ENCODE measurements at places on chromosomes 12 and 14.
A peak's percentile ranks its signal among the peaks of the same experiment; 100 is the strongest.

DNA sequence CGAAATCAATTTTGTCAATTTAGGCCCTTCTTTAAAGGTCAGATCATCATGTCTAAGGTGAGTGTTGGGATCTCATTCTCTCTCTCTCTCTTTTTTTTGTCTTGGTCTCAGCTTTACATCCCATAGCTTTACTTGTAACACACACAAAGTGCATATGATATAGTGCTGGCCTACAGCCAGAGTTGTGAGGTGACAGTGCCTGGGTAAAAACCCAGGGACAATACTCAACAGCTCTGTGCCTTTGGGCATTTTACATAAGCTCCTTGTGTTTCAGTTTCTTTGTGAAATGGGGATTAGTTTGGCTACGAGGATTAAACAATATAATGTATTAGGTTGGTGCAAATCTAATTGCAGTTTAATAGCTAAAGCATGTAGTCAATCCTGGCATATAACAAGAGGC is 40.2 kb downstream of the GRIP1 start:
- DNase-seq: no peak

DNA sequence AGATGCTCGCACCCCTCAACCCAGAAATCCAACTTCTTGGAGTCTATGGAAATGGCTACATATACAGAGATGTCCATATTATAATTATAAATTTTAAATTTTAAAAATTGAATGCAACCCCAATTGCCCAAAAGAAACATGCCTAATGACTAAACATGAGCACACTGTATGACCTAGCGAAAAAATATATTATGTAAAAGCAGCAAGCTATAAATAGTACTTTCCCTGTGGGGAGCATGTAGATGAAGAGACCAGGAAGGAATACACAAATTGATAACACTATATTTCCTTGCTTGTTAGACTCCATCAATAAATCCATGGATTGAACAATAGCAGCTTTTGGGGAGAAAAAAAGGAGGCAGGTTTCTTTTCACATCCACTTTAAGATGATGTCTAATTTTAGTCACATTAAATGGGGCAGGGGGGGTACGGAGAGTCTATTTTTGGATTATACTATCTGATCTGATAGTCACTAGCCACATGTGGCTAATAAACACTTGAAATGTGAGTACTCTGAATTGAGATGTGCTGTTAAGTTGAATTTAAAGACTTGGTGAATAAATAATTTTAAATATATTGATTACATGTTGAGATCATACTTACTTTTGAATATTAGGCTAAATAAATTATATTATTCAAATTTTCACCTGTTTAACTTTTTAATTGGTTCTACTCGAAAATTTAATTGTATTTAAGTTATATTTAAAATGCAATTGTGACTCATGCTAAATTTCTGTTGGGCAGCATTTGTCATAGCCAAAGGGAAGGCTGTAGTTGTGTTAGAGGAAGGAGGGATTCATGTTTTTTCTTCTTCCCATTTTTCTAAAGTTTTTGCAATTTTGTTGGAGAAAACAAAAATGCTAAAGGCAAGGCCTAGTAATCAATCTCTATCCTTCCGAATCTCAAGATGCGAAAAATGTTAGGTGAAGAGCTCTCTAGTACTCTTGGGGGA is 17.5 kb downstream of the MAX start:
- DNase-seq: no peak

GRCh38 chr14:61178226-61179060 is 102.7 kb downstream of the TMEM30B start:
- no peak for DNase-seq

GRCh38 chr14:99718811-99719192 is 34.7 kb downstream of the CYP46A1 start:
- DNase-seq: no peak

DNA sequence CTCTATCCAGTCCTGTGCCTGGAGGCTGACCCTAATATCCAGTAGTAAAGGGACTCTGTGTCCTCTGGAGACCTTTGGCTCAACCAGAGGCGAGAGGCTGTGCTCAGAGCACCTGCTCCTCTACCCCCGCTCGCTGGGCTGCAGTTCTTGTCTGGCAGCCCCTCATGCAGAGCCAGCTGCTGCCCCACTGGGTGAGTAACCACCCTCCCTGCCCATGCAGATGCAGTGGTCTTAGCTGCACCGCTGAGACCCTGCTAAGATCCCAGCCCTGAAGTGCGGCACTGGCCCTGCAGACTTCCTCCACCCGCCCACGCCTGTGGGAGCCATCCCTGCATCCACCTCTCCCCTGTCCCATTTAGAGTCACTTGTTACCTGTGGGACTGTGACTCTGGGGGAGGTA is 347.5 kb upstream of the SFSWAP start:
- DNase-seq: no peak

DNA sequence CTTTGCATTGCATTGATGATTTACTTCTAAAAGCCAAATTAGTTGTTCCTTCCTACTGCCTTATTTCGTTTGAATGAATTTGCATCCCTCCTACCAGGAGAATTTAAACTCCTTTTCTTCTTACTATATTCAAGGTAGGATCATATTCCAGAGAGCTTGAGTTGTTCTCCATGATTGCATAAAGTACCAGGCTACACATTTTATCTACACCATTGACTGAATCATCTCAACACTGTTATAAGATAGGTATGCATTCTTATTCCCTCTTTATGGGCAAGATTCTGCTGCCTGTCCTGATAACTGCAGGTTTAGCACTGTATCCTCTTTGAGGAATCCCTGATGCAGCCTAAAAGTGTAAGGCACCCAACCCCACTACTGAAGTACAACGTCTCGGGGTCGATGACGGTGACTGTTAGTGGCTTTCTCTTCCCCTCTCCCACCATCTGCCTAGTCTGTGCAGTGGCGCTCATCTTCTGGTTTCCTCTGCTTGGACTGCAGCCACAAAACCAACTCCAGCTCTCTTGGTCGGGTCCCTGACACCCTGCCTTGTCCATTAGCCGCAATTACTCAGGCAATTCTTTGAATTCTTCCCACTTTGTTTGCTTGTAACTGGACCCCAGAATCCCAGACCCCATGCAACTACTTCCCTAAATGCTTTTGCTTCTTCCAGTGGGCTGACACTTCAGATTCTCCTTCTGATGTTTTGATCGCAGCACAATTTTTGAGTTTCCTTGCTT is 44.4 kb upstream of the STXBP6 start:
- no peak for DNase-seq

- no peak for DNase-seq
Observed at GRCh38 chr12:105658389-105658788, 327.9 kb downstream of the C12orf75 start.

- DNase-seq: no peak
Observed at GRCh38 chr14:75453817-75454434, 26.1 kb downstream of the JDP2 start.

GRCh38 chr12:118034429-118035189 is 18.1 kb downstream of the RFC5 start:
- peak; percentile 31 for DNase-seq

DNA sequence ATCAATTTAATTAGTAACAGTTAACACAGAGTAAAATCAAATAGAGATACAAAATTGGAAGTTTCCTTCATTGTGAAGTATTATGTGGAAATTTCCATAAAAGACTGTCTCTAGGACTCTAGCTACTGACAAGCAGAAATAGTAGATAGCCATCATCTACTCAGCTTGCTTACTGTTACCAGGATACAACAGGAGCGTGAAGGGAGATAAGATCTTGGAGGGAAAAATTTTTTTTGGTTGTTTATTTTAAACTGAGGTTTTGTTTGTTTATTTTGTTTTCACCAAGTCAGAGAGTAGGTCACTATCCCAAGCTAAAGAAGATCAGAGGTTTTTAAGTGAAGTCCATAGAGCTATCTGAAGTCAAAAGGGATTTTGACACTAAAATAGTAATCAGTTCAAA is 861.3 kb upstream of the MGAT4C start:
- DNase-seq: no peak

DNA sequence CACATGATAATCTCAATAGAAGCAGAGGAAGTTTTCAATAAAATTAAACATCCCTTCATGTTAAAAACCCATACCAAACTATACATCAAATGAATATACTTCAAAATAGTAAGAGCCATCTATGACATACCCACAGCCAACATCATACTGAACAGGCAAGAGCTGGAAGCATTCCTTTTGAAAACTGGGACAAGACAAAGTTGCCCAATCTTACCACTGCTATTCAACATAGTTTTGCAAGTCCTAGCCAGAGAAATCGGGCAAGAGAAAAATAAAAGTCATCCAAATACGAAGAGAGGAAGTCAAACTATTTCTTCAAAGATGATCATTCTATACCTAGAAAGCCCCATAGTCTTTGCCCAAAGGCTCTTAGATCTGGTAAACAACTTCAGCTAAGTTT is 454.7 kb upstream of the PRICKLE1 start:
- DNase-seq: no peak

- no peak for DNase-seq
Observed at GRCh38 chr12:92639017-92639416, 63.8 kb upstream of the PLEKHG7 start.

- DNase-seq: no peak
Observed at GRCh38 chr14:100438678-100439592, 115.8 kb downstream of the SLC25A47 start.

DNA sequence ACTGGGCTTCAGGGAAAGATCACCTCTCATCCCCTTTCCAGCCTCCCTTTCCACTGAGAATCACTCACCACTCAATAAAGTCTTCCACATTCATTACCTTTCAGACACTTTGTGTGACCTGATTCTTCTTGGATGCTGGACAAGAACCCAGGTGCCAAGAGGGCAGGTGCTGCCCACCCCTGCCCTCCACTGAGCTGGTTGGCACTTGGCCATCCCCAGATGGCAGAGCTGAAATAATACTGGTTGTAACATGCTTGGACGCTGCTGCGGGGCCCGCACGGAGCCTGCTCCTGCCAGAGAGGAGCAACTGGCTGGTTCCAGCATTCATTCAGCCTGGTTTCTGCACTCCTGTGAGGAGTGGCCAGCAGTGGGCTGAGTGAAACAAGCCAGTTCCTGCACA is 386.7 kb upstream of the CCDC196 start:
- DNase-seq: peak; percentile 72

DNA sequence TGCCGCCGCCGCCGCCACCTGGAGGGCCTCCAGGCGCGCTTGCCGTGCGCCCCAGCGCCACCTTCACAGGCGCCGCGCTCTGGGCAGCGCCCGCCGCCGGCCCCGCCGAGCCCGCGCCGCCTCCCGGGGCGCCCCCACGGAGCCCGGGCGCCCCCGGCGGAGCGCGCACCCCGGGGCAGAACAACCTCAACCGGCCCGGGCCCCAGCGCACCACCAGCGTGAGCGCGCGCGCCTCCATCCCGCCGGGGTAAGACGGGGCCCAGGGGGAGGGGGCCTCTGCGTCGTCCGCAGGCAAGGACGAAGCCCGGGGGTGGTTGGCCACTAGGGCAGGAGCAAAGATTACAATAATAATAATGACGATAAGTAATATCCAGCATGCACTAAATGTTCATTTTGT is 21.3 kb downstream of the DTX1 start:
- no peak for DNase-seq

DNA sequence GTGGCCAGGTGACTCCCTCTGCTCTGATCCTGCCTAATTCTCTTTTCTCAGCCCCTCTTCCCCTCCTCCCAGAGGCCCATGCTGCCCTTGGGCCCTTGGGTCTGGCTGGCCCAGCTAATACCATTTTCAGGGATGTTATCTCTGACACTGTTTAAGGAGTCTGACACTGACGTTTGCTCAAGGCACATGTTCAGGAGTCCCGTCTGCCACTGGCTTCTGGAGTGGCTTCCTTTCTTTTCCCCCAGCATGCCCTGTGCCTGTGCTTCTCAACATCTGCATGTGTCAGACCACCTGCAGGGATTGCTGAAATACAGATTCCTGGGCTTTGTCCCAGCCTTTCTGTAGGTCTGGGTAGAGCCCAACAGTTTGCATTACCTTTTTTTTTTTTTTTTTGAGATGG is 128.9 kb downstream of the BCL11B start:
- no peak for DNase-seq

GRCh38 chr12:92553389-92553788 is 149.4 kb upstream of the PLEKHG7 start:
- peak; percentile 88 for DNase-seq

DNA sequence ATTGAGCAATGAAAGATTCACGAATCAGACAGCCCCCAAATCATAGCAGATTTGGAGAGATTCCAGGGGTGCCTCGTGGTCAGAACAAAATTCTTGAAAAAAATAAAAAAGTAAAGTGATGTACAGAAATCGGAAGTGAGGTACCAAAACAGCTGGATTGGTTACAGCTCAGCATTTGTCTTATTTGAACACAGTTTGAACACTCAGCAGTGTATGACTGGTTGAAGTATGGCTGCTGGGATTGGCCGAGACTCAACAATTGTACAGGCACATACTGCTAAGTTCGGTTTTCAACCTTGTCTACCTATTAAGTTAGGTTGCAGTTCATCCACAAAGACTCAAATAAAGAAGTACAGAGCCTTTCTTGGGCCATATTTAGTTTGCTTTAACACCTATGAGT is 865.4 kb upstream of the TMEM132C start:
- DNase-seq: no peak

DNA sequence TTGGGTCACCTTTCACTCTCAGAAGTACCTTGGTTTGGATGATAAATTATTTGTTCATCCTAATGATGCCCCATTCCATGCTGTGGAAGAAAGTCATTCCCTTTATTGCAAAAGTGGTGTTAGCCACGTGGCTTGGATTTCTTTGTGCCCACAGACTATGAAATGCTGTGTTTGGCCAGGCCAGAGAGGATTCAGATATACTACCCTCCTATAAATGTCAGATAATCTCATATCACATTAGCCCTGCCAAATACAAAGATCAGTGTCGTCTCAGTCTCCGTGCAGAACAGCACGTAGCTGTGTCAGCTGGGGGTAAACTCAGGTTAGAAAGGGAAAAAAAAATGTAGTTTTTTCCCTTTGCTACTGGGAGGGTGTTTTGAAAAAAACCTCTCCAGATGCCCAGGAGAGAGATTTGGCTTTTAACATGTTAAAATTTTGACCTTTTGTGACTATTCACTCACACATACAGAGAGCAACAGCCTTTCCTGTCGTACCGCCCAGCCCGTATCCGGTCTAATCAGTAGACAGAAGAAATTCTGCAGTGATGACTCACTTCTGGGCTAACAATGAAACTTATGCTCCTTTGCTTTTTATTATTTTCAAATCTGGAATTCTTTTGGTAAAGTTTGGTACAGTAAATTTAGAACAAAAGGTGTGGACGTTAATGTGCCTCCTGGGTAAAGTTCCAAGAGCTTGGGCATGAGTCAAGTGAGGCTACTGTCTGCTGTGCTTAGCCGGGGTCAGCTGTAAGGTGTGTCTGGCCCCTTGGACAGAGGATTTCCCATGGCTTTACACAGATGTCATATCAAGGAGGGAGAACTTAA is 8.5 kb upstream of the PTPRB start:
- no peak for DNase-seq

DNA sequence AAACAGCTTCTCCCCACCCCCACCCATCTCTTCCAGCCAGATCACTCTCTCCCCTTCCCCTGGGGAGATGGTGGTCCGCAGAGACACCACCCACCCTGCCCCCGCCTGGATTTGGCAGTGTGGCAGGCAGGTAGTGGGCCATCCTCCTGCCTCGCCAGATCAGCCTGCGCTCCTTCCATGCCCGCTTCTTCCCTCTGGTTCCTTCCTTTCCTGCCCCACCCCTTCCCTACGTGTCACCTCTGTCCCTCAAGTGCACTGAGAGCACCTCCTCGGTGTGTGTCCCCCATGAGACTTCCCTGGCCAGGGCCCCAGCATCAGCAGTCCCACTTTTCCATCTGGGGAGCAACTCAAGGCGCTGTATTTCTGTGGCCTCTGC is 632 bp downstream of the NYNRIN start:
- no peak for DNase-seq

GRCh38 chr12:34393086-34393820 is 371.0 kb downstream of the ALG10 start:
- DNase-seq: no peak

GRCh38 chr12:19775241-19775640 is 335.9 kb downstream of the AEBP2 start:
- no peak for DNase-seq

GRCh38 chr14:36665887-36666415 is 4.3 kb downstream of the PAX9 start:
- no peak for DNase-seq

Data from NCI-H1694 treated with DMSO at 0.1 percent for 48 hours (cell line).